ENCODE measurements at places on chromosomes 6 and 20.
A peak's percentile ranks its signal among the peaks of the same experiment; 100 is the strongest.

GRCh38 chr6:130853555-130854183 lies 26.5 kb downstream of the SMLR1 start:
- no peak for DNase-seq

GRCh38 chr6:1027795-1028569 lies 283.9 kb upstream of the FOXQ1 start:
- DNase-seq, result no peak

- DNase-seq, result no peak
Measured at GRCh38 chr20:4672948-4673347, 48.8 kb upstream of the PRND start.

GRCh38 chr20:48691523-48691922 lies 136.3 kb downstream of the PREX1 start:
- no peak for DNase-seq

GRCh38 chr20:51487076-51487475 lies 55.4 kb downstream of the NFATC2 start:
- no peak for DNase-seq

- DNase-seq, result no peak
Measured at GRCh38 chr6:23446469-23446967, 679.5 kb upstream of the NRSN1 start.

GRCh38 chr6:49833386-49833785 lies 32.9 kb downstream of the CRISP1 start:
- no peak for DNase-seq

DNA sequence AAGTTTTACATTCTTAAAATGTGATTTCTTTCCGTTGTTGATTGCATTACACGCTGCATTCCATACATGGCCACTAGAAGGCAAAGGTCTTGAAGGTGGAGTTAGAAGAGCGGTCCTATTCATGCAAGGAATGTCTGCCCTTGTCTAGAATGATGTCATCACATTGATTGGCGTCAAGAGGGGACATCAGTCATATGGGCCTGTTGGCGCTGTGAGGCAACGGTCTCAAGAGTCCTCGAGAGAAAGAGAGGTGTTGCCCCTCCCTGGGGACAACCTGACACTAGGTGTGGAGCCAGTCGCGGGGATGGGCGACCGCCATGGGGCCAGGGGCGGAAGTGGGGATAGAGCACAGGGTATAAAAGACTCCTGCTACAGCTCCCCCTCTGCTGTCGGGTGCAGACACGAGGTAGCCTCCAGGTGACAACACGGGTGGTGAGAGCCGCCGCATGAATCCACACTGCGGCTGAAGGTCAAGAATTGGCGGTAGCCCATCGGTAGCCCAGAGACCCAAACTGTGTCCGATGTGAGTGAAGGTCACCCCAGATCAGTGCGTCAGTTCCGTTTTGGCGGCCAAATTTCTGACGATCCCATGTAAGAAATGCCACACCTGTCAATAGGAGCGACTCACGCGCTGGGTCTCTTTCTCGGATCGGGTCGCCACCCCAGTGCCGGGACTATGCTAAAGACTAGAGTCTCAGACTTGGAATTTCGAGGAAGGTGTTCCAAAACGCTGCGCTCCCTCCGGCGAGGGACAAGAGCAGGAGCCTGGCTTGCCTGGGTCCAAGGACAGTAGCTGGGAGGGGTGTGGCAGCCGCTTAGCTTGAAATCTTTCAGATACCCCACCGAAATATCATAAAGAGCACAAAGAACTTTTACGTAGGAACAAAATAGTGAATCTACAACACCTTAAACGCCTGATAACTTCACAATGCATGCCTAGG lies 93.2 kb upstream of the ZNF184 start:
- no peak for DNase-seq

- no peak for DNase-seq
Measured at GRCh38 chr6:57226221-57226620, 4.1 kb upstream of the RAB23 start.

- peak; percentile 68 for DNase-seq
Measured at GRCh38 chr6:29602564-29603361, 17.8 kb downstream of the OR2H2 start.

GRCh38 chr6:2497922-2498623 lies 252.6 kb downstream of the MYLK4 start:
- DNase-seq, result no peak

GRCh38 chr6:140979642-140980091 lies 1153.1 kb upstream of the GJE1 start:
- no peak for DNase-seq

GRCh38 chr6:42236682-42237473 lies 19.2 kb upstream of the MRPS10 start:
- no peak for DNase-seq

GRCh38 chr6:114810468-114810867 lies 467.6 kb upstream of the HS3ST5 start:
- DNase-seq, result no peak

DNA sequence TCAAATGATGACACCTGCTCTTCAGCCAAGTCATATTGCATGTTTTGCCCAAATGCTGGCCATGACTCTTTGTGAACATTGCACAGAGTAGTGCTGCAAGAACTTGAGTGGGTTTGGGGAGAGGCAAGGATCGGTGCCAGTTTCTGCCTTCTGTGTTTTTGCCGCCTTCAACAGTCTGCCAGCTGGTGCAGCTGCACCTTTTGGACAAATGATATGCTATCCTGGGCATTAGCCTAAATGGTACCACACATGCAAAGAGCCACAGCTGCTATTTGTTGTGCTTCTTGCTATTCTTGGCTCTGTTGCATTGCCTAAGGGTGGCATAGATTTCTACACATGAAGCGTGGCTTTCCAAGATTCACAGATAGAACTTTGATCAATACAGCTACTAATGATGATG lies 189.0 kb upstream of the CCN2 start:
- no peak for DNase-seq

- no peak for DNase-seq
Measured at GRCh38 chr6:139508576-139508975, 134.1 kb upstream of the CITED2 start.

GRCh38 chr6:7802662-7803061 lies 76.8 kb downstream of the BMP6 start:
- DNase-seq, result peak; percentile 23

- DNase-seq, result no peak
Measured at GRCh38 chr6:97665446-97665845, 382.4 kb upstream of the MMS22L start.

- DNase-seq, result no peak
Measured at GRCh38 chr6:21457647-21458046, 135.9 kb upstream of the SOX4 start.

- no peak for DNase-seq
Measured at GRCh38 chr20:47487175-47487917, 14.3 kb upstream of the NCOA3 start.

GRCh38 chr6:11999246-11999645 lies 12.9 kb upstream of the HIVEP1 start:
- DNase-seq, result no peak

DNA sequence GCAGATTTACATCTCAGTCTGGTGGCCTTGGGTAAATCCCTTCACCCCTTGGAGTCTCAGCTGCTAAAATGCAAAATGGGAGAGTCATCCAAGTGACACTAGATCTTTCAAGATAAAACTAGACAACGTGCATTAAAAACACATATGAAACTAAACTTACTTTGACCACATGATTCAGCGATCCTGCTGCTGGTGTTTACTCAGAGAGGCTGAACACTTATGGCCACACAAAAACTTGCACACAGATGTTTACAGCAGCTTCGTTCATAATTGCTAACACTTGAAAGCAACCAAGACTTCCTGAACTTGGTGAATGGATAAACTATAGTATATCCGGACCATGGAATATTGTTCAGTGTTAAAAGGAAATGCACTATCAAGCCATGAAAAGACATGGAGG lies 55.3 kb upstream of the GPR6 start:
- no peak for DNase-seq

- DNase-seq, result no peak
Measured at GRCh38 chr6:158698931-158699330, 49.1 kb downstream of the SYTL3 start.

- DNase-seq, result no peak
Measured at GRCh38 chr20:50070361-50070760, 42.6 kb downstream of the UBE2V1 start.

GRCh38 chr6:80277501-80277900 lies 171.0 kb downstream of the BCKDHB start:
- no peak for DNase-seq

DNA sequence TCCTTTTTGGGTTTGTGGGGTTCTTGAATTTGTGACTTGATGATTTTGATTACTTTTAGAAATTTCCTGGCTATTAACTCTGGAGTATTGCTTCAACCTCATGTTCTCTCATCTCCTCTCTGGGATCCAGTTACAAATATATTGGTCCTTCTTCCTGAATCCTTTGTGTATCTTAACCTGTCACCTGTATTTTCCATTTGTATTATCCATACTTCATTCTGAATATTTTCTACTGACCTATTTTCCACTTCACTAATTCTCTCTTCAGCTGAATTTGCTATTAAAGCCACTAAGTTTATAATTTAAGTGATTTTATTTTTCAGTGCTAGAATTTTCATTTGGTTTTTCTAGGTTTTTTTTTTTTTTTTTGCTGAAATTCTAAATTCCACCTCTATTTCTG lies 6.4 kb upstream of the BHLHE23 start:
- no peak for DNase-seq

GRCh38 chr6:128508588-128509296 lies 11.7 kb downstream of the PTPRK start:
- no peak for DNase-seq

DNA sequence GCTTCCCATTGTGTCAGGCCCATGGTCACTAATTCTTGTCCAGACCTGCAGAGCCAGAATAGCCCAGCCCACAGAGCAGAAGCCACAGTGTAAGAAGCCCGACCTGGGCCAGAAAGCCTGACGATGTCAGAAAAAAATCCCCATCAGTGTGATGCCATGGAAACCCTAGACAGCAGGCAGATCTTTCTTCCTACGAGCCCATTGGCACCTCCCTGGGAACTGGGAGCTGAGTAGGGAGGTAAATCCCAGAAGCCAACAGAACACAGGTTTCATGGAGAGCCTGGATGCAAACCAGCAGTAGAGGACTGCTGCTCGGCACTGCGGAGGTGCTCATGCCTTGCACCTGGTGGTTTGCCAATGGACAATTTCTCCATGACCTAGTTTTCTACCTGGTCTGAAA lies 82.2 kb upstream of the SLC22A16 start:
- DNase-seq, result no peak

GRCh38 chr20:25398376-25399036 lies 7.9 kb upstream of the ABHD12 start:
- no peak for DNase-seq

DNA sequence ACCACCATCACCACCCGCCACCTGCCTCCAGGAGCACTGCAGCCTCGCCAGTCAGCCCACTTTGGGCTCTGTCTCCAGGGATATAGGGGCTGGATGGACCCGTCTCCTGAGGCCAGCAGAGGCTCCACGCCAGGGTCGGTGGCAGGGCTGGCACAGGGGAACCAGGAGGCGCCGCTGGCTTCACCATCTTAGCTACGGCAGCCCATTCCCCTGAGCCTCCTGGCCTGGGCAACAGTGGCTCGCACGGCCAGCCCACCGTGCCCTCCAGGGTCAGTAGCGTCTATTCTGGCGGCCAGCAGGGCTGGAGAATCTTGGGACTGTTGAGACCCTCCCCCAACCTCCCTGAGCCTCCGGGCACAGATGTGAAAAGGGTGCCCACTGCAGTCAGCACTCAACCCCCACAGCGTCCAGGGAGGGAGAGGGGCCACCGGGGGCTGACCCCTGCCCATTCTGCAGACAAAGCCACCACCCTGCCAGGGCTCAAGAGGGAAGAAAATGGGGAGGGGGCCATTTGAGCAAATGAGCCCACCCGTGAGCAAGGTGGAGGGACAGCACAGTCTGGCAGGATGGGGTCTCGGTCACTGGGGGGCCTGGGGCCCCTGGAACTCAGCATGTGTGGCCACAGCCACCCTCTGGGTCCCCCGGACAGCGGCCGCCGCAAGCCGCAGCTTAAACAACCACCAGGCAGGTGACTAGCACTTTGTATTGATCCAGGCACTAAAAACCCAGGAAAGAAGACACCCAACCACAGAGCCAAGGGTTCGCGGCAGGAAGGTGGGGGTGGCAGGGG lies 28.7 kb downstream of the KCNQ2 start:
- DNase-seq, result no peak

- DNase-seq, result no peak
Measured at GRCh38 chr20:17990278-17990972, 21.6 kb downstream of the MGME1 start.

- DNase-seq, result no peak
Measured at GRCh38 chr6:154460306-154461071, 50.0 kb downstream of the CNKSR3 start.

- DNase-seq, result no peak
Measured at GRCh38 chr6:80690551-80691131, 584.2 kb downstream of the BCKDHB start.

- DNase-seq, result no peak
Measured at GRCh38 chr6:45661661-45662060, 283.9 kb upstream of the SUPT3H start.

GRCh38 chr6:56541030-56541600 lies 101.6 kb downstream of the DST start:
- DNase-seq, result no peak

GRCh38 chr6:52403086-52403485 lies 17.1 kb upstream of the EFHC1 start:
- DNase-seq, result no peak

GRCh38 chr6:33410050-33410710 lies 634 bp upstream of the PHF1 start:
- DNase-seq, result peak; percentile 97

All from glutamatergic neuron (in vitro differentiated cells).